GM23338 (cell line): ENCODE measurements at places on chromosomes 6 and 20. TPM values are rescaled to one million over a fixed set of nuclear protein-coding genes. Genes with fewer than 3 reads are reported as not detected.
A peak's percentile ranks its signal among the peaks of the same experiment; 100 is the strongest.

The RSPO3 gene
- total RNA-seq, result not detected in 2 replicates

GRCh38 chr20:60543598-60543997, 585.4 kb downstream of the CDH26 start:
- DNase-seq, result no peak

- DNase-seq, result peak; percentile 23
Observed at GRCh38 chr6:56259234-56260077, 12.1 kb upstream of the COL21A1 start.

- no peak for DNase-seq
Observed at GRCh38 chr6:139525415-139525814, 151.0 kb upstream of the CITED2 start.

The SSR1 gene
- 70.2 and 96.8 TPM in 2 replicates for total RNA-seq

The C20orf202 gene
- not detected in 2 replicates for total RNA-seq

DNA sequence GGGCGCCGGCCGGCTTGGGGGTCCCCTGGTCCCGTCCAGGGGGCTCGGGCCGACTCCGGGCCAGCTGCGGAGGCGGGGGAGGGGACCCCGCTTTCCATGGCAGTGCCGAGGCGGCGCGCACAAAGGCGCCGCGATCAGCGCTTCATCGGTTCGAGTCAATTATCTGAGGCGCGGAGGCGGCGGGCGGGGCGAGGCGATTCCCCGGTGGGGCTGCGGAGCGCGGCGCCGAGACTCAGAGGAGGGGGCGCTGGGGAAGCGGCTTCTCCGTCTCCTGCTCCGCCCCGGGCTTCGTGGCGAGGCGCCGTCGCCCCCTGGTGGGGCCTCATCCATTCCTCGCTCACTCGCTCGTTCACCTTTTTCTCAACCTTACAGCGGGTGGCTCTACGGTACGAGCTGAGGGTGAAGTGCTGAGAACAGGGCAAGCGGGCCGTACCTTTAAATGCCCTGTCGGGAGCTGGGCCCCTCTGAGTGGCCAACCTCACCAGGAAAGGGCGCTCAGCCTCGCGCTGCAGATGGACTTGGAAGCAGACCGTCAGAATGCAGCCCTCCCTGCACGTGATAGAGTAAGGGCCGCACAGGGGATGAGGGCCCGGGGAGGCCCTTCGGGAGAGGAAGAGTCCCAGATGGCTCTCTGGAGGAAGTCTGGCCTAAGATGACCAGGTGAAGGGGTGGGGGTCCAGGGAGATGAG, 39.9 kb downstream of the SLC52A3 start:
- peak; percentile 92 for DNase-seq

- no peak for DNase-seq
Observed at GRCh38 chr6:6569096-6569810, 19.3 kb upstream of the LY86 start.

DNA sequence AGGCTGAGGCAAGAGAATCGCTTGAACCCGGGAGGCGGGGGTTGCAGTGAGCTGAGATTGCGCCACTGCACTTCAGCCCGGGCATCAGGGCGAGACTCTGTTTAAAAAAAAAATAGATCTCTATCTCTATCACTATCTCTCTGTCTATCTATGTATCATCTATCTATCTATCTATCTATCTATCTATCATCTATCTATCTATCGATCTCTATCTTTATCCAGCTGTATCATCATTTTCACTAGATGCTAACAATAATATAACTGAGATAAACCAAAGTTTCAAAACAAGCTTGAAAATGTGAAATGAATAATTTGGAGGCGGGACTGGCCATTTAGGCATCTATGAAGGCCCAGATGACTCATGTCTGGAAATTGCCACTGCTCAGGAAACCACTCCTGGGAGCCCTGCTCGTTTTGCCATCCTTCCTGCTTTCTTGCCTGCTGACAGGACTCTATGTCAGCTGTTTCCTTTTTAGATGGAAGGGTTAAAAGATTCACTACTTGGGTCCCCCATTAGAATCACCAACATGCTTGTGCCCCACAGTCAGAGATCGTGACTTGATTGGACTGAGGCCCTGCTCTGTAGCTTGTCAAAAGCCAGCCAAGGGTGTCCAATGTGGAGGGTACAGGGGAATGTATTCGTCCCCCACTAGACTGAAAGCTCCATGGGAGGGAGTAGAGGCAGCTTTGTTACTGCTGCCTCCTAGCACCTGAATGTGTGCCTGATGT, 61.7 kb downstream of the UTRN start:
- DNase-seq, result no peak

The HSPA12B gene
- 6.4 and 6.5 TPM in 2 replicates for total RNA-seq

GRCh38 chr6:71012866-71013469, 56.1 kb upstream of the B3GAT2 start:
- DNase-seq, result peak; percentile 82

DNA sequence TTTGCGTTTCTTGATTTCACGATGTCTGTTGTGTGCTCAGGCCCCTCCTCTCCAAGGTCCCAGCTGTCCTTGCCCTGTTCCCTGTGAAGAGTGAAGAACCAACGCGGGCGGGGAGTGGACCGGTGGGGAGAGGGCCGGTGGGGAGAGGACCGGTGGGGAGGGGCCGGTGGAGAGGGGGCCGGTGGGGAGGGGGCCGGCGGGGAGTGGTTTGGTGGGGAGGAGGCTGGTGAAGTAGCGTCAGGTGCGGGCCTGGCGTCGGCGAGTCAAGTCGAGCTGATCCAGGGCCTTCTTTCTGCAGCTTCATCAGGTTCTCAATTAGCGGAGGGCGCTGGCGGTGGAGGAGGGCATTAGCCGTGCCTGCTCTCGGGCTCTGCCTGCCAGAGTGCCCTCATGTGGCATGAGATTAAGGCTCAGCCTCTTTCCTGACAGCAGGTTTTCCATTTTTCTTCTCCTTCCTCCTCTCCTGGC, 21.2 kb upstream of the BHLHE23 start:
- DNase-seq, result peak; percentile 83

GRCh38 chr6:128807577-128807976, 75.4 kb upstream of the LAMA2 start:
- peak; percentile 61 for DNase-seq

The MTCH1 gene
- 261 and 271 TPM in 2 replicates for total RNA-seq

- DNase-seq, result peak; percentile 72
Observed at GRCh38 chr6:79494841-79495240, 42.4 kb downstream of the LCA5 start.

GRCh38 chr6:166604911-166605310, 18.4 kb upstream of the RAMACL start:
- no peak for DNase-seq

The GSTA1 gene
- not detected in 2 replicates for total RNA-seq

DNA sequence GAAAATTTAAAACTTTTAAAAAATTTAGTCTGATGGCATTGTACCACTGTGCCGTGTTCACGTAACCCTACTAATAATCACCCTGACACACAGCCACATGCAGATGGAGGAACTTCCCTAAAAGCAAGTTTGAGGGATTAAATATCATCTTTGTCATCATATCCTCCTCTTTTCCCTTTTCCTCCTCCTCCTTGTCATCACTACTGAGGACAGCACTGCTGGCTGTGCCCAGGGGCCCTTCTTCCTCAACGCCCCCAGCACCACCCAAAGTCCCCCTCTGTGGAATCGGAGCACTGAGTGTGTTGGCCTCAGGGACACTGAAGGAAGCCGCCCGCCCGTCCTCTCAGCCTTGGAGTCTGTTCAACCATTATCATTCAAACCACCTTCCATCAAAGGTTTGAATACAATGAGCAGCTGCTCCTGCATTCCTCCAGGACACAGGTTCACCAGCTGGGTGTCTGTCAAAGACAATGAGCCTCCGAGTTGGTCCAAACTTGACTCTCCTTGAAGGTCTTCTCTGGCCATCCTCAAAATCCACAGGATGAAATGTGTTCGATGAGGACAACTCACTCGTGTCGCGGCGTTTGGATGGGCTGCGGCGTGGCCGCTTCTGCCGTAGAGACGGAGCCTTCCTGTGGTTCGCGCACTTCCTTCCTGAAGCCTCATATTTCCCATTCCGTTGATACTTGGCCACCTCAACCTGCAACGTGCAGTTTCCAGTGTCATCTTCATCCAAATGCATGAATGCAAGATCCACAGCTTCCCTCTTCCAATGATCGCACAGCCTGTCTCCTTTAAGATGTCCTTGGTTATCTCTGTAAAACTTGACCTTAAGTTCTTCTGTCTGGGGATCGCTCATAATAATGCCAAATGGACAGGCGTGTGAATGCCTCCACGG, 23.3 kb downstream of the NQO2 start:
- DNase-seq, result peak; percentile 64

DNA sequence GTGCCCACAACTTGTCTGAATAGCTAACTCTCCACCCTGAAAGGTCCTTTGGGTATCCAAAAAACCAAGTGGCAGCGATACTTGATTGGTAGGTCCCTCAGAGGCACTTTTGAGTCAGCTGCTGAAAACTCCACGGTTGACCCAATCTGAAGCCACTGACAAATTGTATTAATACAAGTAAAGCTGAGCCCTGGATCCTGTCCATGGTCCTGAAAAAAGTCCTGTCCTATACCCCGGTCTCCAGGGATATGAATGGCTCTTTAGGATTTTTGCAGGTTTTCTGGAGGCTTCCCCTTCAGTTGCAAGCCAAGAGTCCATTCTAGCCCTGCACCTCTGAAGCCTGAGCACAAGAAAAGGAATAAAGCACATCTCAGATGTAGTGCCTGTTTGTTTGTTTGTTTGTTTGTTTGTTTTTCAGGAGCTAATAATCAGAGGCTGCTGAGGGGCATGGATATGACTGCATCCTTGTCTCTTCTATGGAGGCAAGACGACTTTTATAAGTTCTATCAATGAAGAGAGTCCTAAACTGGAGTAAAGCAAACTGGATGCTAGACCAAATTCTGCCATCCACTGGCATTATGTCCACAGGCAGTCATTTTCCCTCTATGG, 1.7 kb upstream of the SLC12A5 start:
- peak; percentile 87 for DNase-seq

DNA sequence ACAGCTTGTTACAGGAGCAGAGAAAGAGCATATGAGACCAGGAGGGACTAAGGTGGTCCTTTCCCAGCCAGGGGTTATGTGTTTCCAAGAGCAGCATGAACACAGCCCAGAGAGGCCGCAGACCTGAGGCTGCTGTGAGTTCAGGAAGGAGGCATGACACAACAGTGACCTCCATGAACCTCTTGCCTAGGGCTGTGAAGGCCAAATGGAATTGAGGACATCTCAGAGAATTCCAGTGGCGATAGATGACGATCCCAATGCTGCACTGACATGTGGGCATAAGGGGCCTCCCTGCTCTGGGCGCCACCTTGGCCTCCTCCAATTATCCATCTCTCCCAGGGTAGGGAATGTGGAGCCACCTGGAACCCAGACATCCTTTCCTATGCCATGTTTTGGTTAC, 79.9 kb upstream of the FUCA2 start:
- DNase-seq, result no peak

- DNase-seq, result no peak
Observed at GRCh38 chr6:26335631-26336323, 29.2 kb upstream of the BTN3A2 start.

GRCh38 chr6:11363881-11364576, 131.6 kb upstream of the NEDD9 start:
- no peak for DNase-seq

The SLC4A11 gene
- total RNA-seq, result 12.1 and 17.1 TPM in 2 replicates

DNA sequence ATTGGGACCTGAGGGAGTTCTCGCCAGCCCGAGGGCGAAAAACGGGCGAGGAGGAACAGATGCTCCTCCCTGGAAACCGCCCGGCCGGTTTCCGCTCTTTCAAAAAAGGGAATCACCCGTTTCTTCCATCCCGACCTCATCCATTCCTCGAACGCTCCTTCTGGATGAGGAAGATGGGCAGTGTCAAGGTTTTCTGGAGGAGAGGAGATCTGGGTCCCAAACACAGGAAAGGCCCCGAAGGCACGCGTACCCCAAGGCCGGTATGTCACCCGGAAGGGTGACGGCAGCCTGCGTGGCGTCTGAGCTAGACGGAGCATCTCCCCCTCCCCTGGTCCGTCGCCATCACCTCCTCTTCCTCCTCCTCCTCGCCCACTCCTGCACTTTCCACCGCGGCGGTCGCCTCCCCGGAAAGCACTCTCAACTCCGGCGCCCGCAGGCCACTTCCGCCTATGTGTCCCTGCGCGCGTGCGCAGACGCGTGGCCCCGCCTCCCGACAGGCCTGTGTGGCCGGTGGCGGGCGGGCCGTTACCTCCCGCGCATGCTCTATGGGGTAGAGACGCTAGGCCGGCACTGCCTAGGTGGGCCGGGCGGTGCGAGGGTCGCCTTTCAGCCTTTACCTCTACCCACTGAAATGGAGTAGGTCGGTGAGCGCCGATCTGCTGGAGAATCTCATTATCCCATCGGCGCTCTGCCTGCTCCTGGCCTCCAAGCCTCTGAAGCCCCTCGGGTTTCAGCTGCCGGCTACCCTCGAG, at the start of gene SLC35B3:
SLC35B3 (minus strand) TSS at position 453 of the 752 bp plus-strand sequence.
- DNase-seq, result peak; percentile 97

The FAM209B gene
- total RNA-seq, result not detected in 2 replicates

DNA sequence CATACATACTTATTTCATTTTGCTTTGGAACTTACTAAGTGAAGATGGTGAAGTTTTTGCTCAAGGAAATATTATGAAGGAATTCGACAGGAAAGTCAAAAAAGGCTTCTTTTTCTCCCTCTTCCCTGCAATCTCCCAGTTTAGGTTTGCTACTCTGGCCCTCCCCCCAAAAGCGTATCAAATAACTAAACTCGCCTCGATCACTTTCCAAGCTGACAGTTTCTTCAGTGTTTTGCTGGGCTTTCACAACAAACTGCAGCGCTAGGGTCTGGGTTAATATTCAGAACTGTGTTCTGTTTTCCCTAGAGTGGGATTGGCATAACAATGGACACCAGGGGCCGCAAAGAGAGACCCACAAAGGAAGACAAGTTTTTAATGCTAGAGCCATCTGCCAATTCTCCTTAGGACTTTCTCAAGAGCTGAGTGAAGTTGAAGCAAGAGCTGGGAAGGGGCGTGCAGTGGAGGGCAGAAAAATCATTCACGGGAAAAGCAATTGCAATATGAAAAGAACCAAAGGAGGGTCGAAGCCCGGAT, 57.8 kb downstream of the ATP9A start:
- peak; percentile 46 for DNase-seq

- DNase-seq, result no peak
Observed at GRCh38 chr6:113654396-113654795, 202.7 kb upstream of the MARCKS start.

- no peak for DNase-seq
Observed at GRCh38 chr6:36659271-36659670, 19.2 kb upstream of the CDKN1A start.

DNA sequence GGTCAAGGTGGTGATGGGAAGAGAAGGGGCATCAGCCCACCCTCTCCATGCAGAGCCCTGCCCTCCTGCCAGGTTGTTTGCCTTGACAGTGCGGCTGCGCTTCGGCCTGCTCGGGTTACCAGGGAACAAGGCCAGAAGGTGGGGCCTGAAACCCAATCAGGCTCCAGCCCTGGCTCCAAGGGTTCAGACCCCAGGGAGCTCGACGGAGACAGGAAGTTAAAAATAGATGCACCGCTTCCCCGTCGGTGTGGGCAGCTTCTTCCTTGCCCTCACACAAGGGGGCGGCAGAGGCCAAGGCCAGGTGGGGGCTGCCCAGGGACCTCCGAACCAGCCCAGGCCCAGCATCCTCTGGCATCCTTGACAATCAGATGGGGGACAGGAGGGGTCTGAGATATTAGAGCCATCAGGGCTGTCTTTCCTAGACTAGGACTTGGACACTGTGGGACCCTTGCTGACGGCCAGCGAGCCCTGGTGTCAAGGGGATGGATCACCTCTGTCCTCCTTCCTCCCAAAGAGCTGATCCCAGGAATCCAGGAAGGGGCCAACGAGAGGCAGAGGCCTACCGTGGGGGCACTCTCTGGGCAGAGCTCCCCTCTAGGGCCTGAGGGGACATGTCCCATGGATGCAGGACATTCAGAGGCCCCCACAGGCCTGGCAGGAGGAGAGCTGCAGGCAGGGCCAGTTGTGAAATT, 65.2 kb downstream of the RIPOR3 start:
- peak; percentile 95 for DNase-seq

The PPP1R10 gene
- total RNA-seq, result 41.0 and 41.3 TPM in 2 replicates

GRCh38 chr6:101114703-101115102, 233.6 kb upstream of the ASCC3 start:
- DNase-seq, result peak; percentile 49
